ENCODE measurements at places on chromosomes 1 and 21.

GRCh38 chr1:116855191-116855619, 54.5 kb upstream of the PTGFRN start:
- no peak for DNase-seq

GRCh38 chr1:15937146-15937545, 38.8 kb downstream of the ZBTB17 start:
- DNase-seq = no peak

DNA sequence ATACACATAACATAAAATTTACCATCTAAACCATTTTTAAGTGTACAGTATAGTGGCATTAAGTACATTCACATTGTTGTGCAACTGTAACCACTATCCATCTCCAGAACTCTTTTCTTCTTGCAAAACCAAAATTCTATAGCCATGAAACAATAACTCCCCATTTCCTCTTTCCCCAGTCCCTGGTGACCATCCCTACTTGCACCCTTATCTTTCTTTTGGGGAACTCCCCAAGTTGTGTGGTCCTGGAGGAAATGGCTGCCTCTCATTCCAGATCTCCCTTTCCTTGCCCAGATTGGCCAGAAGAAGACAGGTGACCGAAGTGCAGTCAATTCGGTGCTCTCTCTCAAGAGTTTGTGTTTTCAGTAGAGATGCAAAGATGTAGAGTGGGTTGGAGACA, 389.6 kb upstream of the C1orf87 start:
- no peak for DNase-seq

DNA sequence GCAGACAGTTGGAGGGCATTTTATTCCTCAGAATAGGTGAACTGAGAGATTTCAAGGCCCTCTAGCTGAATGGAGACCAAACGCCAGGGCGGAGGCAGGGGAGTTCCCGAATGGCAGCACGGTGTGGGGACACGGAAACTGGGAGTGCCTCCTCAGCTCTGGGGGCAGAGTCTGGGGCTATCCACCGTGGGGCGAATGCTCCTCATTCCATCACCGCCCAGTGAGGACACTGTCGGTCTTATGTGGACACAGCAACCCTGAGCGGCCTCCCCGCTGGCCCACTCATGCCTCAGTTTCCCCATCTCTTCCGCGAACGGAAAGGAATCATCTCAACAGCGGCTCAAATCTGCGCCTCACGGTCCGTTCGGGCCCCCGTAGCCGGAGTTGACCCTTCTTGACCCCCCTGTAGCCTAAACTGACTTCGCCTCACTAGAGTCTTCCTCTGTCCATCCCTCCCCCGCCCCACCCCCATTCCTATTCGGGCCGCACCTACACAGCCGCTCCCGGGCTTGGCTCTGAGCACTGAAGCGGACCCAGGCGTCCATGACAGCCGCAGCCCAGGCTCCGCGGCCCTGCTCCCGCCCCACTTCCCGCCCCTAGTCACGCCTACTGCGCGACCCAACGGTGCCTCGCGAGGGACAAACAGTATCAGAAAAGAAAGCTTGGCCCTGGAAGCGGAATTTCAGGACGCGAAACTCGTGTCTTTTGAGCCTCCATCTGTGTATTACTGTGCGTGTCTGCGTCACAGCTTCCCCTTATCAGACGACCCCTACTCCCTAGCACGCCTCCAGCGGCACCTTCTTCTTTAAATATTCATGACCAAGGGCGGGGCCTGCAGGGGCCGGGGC, at the start of gene PEX11B:
Gene PEX11B, minus strand, starts transcription at position 574 of the 848 bp plus-strand sequence. Its CDS starts 29 bp downstream, at position 545.
- peak; percentile 85 for DNase-seq

DNA sequence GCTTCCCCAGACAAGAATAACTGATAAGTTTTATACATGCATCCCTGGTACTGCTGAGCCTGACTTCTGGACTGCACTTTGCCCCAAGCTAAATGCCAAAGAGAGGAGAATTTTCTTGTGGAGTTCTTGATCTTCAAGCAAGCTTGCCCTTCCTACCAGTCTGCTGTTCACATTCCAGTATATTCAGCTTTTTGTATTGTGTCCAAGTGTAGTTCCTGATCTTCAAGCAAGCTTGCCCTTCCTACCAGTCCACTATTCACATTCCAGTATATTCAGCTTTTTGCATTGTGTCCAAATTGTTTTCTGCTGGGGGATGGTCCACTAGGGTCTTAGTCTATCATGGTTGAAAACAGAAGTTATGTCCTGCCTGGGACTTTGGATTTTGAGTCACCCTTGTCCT, 894 bp upstream of the TSEN15 start:
- DNase-seq = no peak

DNA sequence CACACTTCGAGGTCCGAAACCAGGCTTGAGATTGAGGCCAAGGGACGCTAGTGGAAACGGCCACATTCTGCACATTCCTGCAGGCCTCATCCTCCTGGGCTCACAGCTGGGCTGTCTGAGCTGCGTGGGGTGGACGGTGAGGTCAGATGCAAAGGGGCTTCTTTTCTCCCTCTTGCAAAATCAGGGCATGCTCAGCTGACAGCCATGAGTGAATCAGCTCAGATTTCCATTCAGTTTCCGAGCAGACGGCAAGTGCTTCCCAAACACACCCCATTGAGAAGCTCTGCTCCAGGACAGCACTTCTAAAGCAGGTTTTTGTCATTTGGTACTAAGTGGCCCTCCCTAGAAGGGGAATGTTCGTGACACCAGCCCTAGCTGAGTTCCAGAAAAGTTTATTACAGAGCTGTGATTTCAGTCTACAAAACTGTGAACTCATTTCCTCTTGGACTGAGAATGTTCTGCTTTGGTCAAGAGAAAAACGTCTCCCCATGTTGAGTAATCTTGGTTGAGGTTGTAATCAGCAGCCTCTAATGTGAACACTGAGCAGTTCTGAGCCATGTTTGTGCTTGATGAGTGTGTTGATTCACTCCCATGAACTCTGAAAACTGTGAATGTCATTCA, 10.0 kb downstream of the PDPN start:
- DNase-seq = no peak

- DNase-seq = no peak
Observed at GRCh38 chr21:41712201-41712600, 54.7 kb downstream of the RIPK4 start.
